ENCODE measurements at places on chromosomes 12 and 14.

DNA sequence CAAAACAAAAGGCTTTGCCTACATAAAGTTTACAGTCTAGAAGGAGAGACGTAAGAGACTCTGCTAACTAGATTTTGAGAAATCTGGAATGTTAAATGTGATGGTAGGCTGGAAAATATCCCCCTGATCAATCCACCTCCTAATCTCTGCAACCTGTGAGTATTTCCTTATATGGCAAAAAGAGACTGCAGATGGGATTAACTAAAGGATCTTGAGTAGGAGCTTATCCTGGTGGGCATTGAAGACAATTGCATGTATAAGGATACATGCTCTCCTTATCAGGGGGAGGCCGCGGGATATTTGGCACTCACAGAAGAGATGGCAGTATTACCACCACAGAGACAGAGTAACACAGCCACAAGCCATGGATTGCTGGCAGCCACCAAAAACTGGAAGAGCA lies 95.2 kb downstream of the EGLN3 start:
- no peak for DNase-seq

- no peak for DNase-seq
Observed at GRCh38 chr14:68033336-68033932, 213.9 kb downstream of the RAD51B start.

GRCh38 chr14:32593290-32593942 lies 264.3 kb downstream of the AKAP6 start:
- no peak for DNase-seq

- no peak for DNase-seq
Observed at GRCh38 chr14:101711041-101711856, 50.3 kb upstream of the PPP2R5C start.

- DNase-seq, result no peak
Observed at GRCh38 chr14:100246809-100247428, 8.0 kb downstream of the YY1 start.

DNA sequence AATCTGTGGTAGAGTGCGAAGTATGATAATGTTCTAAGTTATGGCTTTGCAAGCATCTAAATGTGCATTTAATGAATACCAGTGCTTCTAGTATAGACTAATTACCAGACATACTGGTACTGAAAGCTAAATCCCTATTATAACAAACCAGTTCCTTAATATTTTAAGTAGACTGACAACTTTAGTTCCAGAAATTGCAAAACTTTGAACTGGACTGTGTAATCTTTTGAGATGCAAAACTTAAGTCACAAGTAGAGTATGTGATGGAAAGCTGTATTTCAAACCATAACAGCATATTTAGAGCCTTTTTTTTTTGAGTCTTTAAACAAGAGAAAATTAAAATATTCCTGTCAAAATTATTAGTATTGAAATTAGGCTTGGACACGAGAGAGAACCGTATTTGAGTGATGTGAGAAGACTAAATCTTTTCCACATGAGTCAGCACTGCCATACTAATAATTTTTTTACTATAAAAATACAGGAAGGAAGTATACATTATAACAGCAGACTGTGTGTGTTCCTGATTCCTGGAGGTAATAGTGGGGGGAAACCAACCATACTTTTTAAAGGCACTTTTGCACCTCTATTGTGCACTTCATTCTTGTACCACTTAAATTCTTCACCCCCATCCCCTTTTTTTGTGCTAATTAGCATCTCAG lies 45.5 kb downstream of the PPM1A start:
- no peak for DNase-seq

DNA sequence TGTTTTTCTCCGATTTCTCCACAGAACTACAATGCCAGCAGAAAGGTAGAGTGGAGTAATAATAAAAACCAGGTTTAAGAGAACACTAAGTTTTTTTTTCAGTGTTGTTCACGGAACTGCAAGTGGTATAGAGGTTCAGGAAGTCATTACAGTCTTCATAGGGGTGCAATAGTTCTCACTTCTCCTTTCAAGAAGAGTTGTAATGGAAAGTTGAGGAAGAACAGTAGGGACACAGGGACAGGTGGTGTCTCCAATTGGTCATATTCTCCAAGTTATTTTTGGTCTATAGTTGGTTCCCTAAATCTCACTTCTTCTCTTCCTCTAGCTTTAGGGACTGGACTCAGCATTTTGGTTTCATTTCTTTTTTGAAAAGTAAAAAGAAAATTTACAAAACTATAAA lies 894.0 kb downstream of the NRXN3 start:
- DNase-seq, result no peak

DNA sequence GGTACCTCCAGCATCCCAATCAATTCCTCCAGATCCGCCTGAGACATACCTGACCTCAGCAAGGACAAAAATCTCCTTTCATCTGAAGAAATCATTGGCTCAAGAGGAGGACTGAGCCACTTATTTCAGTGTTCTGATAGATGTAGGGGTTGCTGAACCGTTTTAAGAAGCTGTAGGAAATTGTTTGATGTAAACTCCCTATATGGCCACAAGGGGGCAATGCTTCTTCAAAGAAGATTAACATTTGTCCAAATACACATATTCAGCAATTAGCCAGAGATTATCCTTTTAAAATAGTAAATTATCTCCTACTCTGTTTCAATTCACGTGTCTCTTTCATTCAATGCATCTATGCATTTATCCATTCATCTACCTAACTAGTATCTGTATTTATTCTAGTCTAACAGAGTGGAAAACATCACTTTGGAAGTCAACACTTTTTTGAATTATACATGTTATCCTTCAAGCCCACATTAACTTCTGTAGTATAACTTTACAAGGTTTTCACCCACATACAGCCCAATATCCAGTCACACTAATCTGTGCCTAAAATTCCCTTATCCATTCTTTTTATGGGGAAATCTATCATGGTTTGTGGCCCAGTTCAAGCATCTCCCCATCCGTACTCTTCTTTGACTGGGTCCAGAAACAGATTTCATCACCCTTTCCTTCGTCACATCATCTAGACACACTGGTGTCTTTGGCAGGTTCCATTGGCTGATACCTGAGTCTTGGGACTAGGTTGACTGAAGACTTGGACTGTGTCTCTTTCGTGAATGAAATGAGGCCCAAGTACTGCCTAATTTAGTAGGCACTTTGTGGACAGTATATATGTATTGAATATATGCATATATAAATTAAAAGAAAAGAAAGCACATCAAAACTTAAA lies 411.0 kb upstream of the OR4E1 start:
- DNase-seq, result no peak

- no peak for DNase-seq
Observed at GRCh38 chr12:41514021-41514777, 326.1 kb downstream of the PDZRN4 start.

DNA sequence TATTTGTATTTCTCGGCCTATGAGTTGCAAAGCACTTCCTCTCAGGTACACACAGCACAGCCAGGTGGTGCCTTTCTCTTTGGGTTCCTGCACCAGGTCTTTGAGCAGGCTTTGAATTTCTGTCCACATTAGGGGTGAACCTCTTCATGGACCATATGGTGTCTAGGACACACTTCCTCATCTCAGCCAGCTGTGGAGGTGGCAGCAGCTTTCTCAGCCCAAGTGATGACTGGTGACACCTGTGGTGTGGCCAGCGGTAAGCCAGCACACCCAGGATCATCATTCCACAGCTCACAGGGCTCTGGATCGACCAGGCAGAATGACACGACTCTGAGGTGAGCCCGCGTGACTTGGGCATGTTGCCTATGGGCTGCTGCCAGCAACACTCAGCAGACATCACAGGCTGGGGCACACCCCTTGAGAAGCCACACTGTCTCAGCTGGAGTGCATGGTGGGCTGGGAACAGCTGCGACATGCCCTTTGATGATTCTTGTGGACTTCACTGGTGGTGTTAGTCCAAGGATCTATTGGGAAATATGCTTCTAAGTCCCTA lies 36.8 kb downstream of the SLC5A8 start:
- DNase-seq, result no peak

GRCh38 chr12:131805421-131805820 lies 22.8 kb upstream of the MMP17 start:
- no peak for DNase-seq

- DNase-seq, result no peak
Observed at GRCh38 chr14:96090441-96091148, 51.4 kb downstream of the C14orf132 start.

DNA sequence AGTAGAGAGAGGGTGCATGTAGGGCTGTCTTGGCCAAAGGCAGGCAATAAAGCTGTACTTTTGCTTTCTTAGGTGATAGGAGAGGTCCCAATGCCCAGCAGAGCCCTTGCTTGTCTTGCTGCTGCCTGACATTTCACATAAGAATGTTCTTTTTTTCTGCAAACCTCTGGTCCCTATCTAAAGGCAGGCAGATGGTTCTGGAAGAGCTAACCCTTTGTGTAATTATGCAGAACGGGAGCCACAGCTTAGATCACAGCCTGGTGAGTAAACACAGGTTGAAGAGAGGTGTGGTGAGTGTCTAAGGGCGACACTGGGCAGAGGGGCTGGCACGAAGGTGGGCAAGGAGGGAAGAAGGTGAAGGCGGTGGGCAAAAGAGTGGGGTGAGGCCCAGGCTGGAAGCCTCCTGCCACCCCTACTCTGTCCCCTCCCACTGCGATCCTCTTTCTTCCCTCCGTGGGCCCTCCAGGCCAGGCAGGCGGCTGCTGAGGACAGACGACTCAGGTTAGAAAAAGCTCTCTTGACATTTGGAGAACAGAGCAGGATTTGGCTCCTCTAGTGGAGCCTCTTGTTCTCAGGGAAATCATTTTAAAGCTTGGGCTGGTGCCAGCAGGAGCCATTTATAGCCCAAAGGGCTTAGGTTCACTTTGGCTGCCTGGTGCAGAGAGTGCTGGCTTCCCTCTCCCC lies 42.8 kb downstream of the PRMT8 start:
- no peak for DNase-seq

GRCh38 chr14:96422992-96423391 lies 31.1 kb downstream of the AK7 start:
- DNase-seq, result no peak

GRCh38 chr12:108668542-108668941 lies 34.8 kb upstream of the SELPLG start:
- DNase-seq, result no peak

DNA sequence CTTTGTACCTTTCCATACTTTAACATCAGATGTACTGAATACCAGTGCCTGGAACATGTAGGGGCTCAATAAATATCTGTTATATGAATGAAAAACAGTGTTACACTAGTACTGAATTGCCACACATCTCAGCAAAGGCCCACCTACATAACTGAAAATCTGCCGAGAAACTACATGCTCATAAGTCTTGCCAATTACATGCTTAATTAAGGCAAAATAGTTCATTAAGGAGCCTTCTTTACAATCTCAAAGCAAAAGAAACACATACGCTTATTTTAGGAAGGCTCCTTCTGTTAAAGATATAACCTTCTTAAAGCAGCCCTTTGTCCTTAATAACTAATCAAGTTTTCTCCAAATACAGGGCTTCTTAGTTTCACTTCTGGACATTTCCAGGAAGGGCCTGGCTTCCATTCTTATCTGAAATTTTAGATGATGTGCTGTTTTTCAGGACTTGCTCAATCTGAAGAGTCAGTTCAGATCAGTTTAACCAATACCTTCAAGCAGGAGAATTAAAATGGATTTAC lies 11.5 kb downstream of the LIMA1 start:
- DNase-seq, result no peak

- no peak for DNase-seq
Observed at GRCh38 chr14:75312341-75312740, 33.7 kb downstream of the FOS start.

- no peak for DNase-seq
Observed at GRCh38 chr14:74698465-74698864, 14.4 kb downstream of the AREL1 start.

GRCh38 chr14:22588526-22589095 lies 413 bp downstream of the DAD1 start:
- DNase-seq, result no peak

DNA sequence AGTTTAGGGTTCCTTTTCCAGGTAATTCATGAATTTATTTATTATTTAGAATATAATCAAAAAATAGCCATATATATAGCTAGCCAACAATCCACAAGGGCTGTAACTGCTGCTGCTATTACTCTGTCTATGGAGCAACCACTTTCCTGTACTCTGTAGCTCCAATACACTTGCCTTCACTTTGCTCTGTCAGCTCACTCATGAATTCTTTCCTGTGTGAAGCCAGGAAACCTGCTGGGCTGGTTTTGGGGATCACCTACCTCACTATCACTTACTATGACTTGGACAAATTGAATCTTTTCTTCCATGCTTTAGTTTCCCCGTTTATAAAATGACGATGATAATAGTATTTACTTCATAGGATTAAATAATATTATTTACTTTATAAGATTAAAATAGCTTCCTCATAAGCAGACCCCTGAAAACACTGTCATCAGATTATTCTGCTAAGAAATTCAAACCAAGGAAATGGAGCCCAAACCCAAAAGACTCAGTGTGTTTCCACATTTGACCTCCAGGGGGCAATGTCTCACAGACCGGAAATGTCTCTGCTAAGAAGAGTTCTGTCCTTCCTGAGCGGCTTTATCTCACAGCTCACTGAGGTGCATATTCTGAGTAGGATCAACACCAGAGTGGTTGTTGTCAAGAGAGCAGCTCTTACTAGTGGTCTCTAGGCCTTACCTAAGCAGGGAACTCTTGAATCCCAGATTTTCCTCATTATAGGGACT lies 457.1 kb downstream of the DAD1 start:
- no peak for DNase-seq

DNA sequence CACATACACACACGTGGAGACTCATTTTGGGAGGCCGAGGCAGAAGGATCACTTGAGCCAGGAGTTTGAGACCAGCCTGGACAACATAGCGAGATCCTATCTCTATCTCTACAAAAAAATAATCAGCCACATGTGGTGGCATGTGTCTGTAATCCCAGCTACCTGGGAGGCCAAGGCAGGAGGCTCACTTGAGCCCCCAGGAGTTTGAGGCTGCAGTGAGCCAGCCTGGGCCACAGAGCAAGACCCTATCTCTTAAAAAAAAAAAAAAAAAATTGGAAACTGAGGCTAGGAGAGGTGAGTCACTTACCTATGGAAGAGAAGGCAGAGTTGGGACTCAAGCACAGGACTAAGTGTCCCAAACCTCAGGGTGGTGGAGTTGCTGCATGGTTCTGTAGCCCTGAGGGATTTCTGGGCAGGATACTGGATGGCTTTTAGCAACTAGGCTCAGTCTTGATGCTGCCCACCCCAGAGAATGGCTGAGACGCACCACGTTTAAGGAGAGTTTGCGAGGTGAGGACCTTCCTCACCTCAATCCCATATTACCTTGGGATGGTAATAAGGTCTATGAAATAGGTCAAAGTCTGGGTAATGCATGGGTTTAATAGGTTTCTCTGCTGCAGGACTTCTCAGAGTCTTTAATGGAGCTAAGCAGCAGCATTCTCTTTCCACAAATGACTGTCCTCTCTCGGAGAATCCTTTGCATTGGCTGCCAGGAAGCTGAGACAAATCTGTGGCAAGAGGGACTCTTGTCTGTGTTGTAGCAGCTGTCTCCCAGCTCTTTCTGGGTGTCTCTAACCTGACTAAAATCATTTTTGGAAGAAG lies 35.6 kb downstream of the SH2B3 start:
- DNase-seq, result no peak

- no peak for DNase-seq
Observed at GRCh38 chr12:57735952-57736740, 2.4 kb downstream of the AGAP2 start.

All from stimulated activated naive B cell treated with anti-CD40 and anti-IgM and Interleukin-4, amounts not matched to agents 10 μg/mL and 1 μg/mL and 100 μg/mL, for 72 hours (primary cell).